Type B pancreatic cell (in vitro differentiated cells): ENCODE measurements at places on chromosomes 1 and 21. TPM values are rescaled to one million over a fixed set of nuclear protein-coding genes. Genes with fewer than 3 reads are reported as not detected.

DNA sequence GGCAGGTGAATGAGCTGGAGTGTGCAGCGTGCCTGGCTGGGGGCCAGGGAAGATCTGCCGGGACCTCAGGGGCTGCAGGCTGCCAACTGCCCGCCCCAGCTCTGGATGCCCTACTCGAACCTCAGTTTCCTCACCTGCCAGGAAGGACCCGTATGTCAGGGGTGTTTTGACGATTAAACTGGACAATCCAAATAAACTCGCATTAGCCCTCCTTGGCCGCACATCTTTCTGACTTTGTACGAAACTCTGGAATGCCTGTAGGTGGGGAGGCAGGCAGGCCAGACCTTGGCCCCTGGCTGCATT, 8.3 kb upstream of the ZNF669 start:
- no peak for DNase-seq

DNA sequence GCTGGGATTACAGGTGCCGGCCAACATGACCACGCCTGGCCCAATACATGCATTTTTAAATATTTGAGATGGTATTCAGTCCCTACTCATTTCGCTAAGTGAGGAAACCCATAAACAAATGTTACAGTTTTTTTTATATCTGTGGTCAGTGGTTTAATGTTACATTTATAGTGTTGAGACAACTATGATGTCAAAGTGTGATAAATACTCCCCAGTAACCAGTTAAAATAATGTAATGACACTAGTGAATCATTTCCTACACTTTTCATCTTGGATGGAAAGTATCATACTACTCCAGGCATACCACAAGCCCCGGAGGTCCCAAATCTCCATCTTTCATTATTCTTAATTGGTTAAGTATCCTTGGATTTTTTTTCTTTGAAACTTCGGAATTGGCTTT, 87.5 kb upstream of the KIF26B start:
- no peak for DNase-seq

LINGO4 gene
- not detected in 2 replicates for total RNA-seq

GRCh38 chr21:46211786-46212720, 16.5 kb downstream of the LSS start:
- no peak for DNase-seq

GRCh38 chr21:35945089-35945671, 115.1 kb downstream of the SETD4 start:
- DNase-seq, result no peak
